Activated CD8-positive, alpha-beta memory T cell treated with anti-CD3 and anti-CD28 coated beads, Interleukin-2, amount 50 U/mL, for 48 hours (primary cell): ENCODE measurements at places on chromosomes 12 and 14.
A peak's percentile ranks its signal among the peaks of the same experiment; 100 is the strongest.

- DNase-seq, result peak; percentile 85
Observed at GRCh38 chr12:123388177-123388950, 4.4 kb downstream of the KMT5A start.

GRCh38 chr14:60931218-60931617 lies 49.7 kb downstream of the TRMT5 start:
- no peak for DNase-seq

- no peak for DNase-seq
Observed at GRCh38 chr12:2294651-2295475, 242.1 kb downstream of the CACNA1C start.

DNA sequence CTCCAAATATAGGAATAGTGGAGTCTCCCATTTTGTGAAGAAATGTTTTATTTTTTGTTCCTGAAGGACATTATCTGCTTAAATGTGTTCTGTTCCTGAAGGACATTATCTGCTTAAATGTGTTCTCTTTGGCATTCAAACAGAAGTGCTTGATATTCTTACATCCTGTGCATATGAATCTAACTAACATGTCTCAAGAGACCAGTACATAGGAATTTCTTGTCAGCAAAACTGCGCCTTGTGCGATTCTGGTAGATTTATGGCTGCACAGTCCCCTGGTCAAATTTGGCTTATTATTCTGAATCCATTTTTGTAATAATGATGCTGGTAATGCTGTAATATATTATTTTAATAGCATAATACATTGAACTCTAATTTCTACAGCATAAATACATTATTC lies 722.4 kb downstream of the NOVA1 start:
- no peak for DNase-seq

GRCh38 chr14:55038708-55039107 lies 11.7 kb downstream of the SOCS4 start:
- no peak for DNase-seq

GRCh38 chr12:50647479-50647878 lies 116.4 kb upstream of the ATF1 start:
- DNase-seq, result no peak

DNA sequence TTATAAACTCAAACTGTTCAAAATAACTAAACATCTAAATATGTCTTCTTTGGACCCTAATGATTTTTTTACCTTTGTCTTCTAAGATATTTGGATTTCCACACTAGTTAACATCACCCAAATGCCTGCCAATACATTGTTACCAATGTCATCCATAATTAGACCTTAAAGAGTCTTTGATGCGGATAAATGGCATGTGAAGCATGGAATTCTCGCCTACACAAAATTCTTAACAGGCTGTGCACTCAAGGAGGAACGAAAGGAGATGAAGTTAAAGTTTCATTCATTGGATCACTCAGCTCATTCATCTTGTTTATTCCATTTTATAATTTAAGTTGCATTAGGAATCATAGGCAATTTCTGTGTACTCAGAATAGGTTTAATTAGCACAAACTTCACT lies 219.7 kb downstream of the ACSS3 start:
- no peak for DNase-seq

DNA sequence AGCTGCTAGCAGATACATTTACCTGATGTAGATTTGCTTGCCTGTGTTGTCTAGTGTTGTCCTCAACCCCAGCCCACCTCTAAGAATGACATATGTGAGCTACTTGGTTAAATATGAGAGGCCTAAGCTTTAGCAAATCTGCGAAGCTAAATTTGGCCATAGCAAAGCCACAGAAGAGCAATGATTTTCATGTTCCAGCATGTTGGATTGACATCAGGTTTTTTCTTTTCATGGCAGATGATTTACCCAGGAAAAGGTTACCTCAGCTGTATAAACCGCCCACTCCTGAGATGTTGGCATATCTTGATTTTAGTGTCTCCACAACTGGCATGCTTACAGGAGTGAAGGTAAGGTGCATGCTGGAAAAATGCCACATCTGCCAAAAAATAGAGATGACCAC lies 36.4 kb upstream of the ATF1 start:
- DNase-seq, result no peak

DNA sequence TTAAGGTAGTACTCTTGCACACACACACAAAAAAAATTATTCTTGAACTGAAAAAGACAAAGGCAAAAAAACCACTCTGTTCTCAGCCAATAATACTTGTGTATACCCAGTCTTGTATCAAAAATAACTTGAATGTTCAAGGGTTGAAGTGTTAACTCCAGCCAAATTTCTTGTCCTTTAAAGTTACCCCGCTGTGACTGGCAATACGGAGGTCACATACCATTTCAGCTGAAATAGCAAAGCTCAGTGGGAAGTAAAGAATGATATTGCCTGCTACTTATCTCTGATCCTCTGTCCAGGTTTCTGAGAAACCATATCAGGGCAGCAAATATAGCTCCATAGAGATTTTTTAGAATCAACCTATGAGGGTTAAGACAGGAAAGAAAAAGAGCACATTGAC lies 167.4 kb downstream of the C12orf50 start:
- no peak for DNase-seq

- peak; percentile 86 for DNase-seq
Observed at GRCh38 chr12:47837190-47838171, 17.8 kb upstream of the HDAC7 start.

DNA sequence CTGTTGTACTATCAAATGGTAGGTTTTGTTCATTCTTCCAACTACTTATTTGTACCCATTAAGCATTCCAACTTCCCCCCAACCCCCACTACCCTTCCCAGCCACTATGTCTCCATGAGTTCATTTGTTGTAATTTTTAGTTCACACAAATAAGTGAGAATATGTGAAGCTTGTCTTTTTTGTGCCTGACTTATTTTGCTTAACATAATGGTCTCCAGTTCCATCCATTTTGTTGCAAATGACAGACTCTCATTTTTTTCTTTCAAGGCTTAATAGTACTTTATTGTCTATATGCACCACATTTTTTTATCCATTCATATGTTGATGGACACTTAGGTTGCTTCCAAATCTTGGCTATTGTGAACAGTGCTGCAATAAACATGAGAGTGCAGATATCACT lies 86.2 kb downstream of the ALG10B start:
- DNase-seq, result no peak

- no peak for DNase-seq
Observed at GRCh38 chr12:49959685-49960473, 1.8 kb upstream of the AQP5 start.

- DNase-seq, result no peak
Observed at GRCh38 chr14:95502381-95502950, 14.0 kb downstream of the SYNE3 start.

- DNase-seq, result no peak
Observed at GRCh38 chr14:89359477-89360222, 57.4 kb downstream of the FOXN3 start.

DNA sequence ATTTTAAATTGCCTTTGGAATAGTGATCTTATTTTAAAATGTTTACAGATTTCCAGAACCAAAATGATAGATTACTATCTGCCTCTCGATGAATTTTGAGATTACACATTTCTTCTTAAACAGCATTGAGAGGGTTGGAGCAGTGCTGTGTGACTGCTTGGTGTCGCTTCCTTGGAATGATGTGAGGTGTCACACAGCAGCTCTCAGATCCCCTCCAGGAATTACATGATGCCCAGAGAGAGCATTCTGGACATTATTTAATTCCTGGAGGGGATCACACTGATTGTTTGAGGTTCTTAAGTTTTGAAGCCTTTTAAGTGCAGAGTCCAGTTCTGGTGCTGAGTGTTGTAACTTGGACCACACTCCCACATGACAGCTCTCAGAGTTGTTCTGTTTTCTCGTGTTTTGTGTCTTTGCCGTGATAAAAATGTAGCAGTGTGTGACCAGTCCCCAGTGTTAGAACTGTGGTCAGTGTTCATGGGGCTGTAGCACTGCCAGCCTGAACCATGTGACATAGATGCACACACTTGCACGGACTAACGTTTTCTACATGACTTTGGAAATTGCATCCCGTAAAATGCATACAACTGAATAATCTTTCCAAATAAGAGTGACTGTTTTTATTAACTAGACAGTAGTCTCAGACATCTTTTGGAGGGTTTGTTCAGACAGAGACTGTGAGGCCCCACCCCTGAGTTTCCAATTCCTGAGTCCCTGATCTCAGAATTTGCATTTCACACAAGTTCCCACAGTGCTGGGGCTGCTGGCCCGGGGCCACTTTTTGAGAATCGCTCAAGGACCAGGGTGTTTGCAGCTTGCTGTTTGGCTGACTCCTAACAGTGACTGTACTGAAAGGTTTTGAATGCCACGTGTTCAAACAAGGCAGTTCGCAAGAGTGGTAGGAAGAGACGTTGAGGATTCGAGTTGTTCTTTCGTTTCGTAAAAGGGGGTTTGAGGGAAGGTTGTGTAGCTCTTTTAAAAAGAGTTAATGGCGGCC lies 26.0 kb downstream of the XRCC3 start:
- DNase-seq, result no peak

- no peak for DNase-seq
Observed at GRCh38 chr14:75558440-75558839, 20.0 kb upstream of the FLVCR2 start.

DNA sequence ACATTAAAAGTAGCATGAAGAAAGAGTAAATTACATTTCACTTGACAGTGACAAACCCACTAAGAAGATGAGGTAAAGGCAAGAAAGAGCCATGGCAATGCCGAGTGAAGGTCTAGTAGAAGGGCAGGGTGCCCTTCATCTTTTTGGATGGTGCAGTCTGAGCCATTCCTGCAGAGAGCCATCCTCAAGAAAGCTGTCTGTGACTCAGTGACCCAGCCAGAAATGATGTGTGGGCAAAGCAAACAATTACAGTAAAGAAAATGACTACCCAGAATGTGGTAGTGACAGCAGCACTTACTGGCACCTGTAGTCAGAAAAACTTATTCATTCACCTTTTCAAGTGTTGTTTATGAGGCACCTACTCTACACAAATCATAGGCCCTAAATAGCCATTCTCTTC lies 281.7 kb downstream of the DUSP6 start:
- DNase-seq, result peak; percentile 61

DNA sequence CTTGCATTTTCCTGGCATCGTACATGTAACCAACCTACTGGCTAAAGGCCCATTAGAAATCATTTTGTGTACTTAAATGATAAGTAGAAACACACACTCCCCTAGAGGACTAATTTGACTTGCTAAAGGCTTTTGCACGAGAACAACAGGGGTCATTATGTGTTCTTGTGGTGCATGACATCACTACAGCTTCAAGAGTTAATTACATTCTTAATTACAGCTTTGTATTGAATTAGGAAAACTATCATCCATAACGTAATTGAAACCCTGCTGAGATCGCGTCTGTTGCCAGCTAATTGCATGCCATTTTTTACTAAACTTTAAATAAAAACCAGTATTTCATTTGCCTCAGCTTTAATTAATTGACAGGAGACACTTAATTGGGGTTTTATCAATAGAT lies 51.4 kb downstream of the TMEM132C start:
- no peak for DNase-seq

GRCh38 chr12:3896356-3896755 lies 23.2 kb upstream of the PARP11 start:
- no peak for DNase-seq

GRCh38 chr12:94636462-94637085 lies 13.8 kb downstream of the TMCC3 start:
- DNase-seq, result no peak

GRCh38 chr12:30329281-30329680 lies 366.4 kb downstream of the IPO8 start:
- no peak for DNase-seq

DNA sequence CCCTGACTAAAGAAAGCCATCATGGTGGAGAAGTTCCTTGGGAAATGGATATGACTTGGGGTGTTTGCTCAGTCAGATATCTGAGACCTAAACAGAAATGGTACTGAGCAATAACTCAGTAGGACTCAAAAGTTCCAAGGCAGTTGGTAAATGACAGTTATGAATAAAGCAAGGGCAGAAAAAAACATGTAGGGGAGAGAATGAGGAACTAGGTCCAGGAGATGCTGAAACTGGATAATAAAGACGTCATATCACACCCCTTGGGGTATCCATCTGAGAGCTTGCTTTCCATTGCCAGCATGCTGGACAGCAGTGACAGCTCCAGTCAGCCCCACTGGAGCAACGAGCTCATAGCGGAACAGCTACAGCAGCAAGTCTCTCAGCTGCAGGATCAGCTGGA lies 37.5 kb downstream of the RPGRIP1 start:
- no peak for DNase-seq

GRCh38 chr12:2650261-2651067 lies 144.3 kb upstream of the FKBP4 start:
- DNase-seq, result no peak

DNA sequence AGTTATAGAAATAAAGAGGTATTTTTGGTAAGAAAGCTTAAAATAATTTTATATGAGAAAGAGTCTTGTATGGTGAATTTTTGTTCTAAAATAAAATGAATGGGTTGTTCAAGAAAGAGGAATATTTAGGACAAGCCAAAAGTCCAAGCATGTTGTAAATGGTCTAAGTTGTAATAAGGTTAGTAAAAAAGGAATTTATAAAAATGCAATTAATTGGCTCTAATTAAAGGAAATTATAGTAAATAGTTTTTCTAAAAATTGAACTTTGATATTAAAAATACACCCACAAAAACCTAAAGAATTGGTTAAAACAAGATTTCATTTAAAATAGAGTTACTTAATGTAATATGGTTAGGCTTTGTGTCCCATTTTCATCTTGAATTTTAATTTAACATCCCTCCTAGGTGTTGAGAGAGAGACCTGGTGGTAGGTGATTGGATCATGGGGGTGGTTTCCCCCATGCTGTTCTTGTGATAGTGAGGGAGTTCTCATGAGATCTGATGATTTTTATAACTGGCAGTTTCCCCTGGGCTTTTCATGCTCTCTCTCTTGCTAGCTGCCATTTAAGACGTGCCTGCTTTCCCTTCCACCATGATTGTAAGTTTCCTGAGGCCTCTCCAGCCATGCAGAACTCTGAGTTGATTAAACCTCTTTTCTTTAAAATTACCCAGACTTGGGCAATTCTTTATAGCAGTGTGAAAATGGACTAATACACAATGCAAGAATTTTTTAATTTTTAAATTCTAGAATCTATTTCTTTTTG lies 13.0 kb downstream of the SLC22A17 start:
- DNase-seq, result no peak

DNA sequence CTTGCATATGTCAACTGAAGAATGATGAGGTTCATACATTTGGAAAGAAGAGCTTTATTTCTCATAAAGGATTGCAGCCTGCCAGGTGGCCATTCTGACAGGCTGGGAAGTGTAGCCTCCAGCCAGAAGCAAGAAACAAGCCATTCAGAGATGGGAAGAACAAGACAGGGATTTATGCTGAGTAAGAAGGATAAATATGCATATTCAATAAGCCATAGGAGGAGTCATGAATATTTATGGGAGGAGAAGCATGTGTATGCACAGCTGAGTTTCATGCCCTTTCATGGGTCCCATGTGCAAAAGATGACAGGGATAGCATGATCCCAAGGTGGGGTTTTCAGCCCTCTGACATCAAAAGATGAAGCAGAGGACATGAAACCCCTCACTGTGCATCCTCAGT lies 269.8 kb downstream of the TMEM132C start:
- DNase-seq, result no peak
